CD4-positive, alpha-beta T cell (primary cell): ENCODE measurements at places on chromosomes 1 and 21.

DNA sequence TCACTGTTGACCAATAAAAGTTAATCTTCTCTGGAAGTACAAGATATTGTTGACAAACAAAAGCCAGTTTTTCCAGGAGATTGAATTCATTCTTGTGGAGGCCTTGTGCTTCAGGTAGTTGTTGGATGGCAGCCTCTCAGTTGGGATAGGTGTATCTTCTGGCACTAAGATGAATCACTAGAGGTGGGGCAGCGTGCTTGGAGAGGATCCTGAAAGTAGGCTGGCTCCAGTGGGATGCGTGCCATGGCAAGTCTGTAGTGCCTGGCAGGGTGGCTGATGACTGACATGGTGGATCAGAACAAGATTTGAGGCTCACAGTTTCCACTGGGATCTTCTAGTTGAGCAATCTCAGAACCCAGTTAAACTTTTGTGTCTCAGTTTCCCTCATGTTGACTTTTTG, 2.4 kb downstream of the VPS13D start:
- DNase-seq, result no peak

GRCh38 chr1:243251539-243251938, 3.5 kb downstream of the CEP170 start:
- no peak for DNase-seq

GRCh38 chr1:106223213-106223612, 833.3 kb upstream of the PRMT6 start:
- DNase-seq, result no peak

DNA sequence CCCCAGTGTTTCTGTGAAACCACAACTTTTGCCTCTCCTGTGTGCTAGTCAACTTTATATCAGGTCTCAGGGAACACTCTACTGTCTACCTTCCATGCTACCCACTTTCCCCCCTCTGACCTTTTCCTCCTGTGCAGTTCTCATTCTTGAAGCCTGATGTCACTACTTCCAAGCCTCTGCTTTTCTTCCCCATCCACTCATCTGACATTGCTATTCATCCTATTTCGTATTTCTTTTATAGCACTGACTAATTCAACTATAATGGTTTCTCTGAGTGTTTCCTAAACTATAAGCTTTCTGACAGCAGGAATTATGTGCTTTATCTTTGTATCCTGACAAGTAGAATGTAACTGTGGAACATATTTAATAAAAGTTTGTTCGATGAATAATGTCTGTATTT, 18.2 kb upstream of the DPH5 start:
- DNase-seq, result no peak

DNA sequence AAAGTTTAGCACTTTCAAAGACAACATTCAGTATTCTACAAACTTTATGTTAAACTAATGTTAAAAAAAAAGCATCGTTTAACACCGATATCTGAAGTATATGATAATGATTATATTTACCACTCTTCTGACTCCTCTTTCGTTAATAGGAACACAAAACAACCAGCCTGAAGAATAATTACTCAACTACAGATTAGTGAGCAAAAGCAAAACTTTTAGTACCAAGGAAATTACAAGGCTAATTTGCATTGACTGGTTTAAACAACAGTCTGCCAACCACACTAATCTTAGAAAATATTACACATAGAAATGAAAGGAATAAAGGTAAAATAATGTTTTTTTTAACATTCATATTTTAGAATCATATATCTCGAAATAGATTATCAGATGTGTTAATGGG, 500.7 kb downstream of the LMO4 start:
- DNase-seq, result no peak

DNA sequence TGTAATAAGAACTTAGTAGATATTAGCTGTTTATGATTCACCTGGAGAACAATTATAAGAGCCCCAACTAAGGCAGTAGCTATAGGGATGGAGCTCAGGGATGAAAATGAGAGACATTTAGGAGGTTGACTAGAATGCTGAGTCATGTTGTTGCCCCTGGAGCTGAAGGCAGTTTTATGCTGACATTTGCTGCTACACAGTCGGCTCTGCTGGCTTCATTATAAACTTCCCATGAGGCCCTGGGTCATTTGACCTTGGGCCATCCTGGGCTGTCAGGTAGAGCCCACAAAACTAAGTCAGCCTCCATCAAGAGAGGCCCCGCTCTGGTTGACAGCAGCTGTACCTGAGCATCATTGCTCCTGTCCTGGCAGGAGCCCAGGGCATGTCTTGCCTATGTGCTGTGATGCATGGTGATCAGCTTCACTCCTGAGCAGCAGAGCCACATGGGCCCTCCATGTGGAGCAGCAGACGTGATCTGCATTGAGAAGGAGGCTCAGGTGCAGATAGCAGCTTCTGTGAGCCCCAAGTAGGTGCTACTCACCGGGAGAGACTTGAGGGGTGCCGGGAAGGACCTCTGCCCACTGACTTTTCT, 112.4 kb downstream of the TBX19 start:
- no peak for DNase-seq

- no peak for DNase-seq
Observed at GRCh38 chr1:1331068-1331965, at the start of gene TAS1R3. TAS1R3 (plus strand) TSS chr1:1331280; CDS start chr1:1331346, 66 bp downstream.

DNA sequence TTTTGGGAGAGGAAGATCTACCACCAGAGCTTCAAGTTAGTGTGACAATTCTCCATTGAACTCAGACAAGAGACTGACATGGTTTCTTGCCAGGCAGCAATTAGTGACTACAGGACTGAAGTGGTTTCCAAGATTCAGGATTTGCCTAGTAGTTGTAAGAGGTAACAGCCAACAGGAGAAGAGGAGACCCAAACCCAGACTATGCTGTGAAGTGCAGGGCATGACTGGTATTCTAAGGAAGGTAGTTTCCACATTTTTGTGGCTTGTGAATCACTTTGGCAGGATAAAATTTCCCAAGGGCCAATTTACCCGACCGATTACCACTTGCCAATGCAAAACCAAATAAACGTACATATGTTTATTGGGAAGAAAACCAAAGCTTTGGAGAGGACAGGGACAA, 14.7 kb upstream of the RAP1A start:
- DNase-seq, result no peak

DNA sequence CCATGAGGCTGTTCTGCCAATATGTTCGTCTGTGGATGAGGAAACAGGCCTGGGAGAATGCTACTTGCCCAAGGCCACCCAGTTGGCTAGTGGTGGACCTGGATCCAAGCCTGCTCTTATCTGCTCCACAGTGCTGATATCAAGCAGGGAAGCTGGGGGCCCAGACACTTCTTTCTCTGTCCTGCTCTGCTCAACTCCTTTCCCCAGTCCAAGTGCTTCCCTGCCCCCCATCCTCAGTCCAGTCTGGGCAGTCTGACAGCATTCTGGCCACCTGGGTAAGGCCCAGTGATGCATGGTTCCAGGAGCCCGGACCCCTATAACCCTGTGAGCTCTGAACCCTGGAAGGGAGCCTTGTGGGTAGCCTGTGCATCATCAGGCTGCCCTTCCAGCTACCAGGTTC, 4.2 kb upstream of the PAQR7 start:
- no peak for DNase-seq

DNA sequence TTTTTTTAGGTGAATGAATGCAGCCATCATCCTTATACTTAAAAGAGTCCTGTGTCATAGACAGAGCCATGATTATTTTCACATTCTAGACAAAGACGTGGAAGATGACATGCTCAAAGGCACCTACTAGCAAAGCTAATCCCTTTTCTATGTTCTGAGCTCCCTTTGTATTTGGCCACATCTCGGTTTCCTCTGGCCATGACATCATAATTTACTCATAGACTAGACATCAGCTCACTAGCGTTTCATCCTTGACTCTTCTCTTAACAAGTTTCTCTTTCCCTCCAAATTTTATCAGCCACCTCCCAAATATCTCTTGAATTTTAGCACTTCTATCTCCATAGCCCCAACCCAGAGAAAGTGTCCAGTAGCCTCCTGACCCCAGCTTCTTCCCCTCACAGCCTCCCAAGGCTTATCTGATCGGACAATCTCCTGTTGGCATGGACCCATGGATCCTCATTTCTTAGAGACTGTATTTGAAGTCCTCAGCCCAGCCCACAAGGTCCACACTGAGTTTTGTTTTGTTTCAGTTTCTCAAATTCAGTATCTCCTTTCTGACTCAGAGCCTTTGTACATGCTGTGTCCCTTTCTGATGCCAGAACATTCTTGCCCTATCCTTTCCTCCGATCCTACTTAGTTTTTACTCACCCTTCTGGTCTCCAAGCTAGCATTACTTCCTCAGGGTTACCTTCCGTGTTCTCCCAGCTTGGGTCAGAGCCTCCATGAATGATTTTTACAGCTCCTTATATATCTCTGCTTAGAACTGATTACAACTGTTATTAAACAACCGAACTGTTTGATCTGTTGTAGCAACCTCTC, 33.0 kb upstream of the EPS8L3 start:
- no peak for DNase-seq

GRCh38 chr1:181632492-181632891, 149.2 kb downstream of the CACNA1E start:
- no peak for DNase-seq
